ENCODE measurements at places on chromosomes 6 and 20.

- DNase-seq: no peak
Measured at GRCh38 chr6:21734204-21734603, 140.7 kb downstream of the SOX4 start.

DNA sequence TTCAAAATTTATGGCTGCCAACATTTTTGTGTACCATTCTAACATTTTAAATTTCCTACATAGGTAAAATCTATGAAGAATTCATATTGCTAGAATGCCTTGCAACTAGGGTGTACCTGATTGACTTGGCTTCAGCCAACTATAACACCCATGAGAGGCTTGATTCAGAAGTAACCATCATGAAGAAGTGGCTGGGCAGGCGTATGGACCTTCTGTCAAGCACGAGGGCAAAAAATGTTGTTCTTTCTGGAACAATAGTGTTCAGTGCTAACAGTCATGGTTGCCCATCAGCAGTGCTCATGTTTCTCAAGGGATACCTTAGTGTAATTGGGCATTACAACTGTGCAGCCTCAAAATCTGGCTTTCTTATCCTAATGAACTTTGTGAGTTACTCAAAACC is 42.9 kb downstream of the ID4 start:
- DNase-seq: no peak

DNA sequence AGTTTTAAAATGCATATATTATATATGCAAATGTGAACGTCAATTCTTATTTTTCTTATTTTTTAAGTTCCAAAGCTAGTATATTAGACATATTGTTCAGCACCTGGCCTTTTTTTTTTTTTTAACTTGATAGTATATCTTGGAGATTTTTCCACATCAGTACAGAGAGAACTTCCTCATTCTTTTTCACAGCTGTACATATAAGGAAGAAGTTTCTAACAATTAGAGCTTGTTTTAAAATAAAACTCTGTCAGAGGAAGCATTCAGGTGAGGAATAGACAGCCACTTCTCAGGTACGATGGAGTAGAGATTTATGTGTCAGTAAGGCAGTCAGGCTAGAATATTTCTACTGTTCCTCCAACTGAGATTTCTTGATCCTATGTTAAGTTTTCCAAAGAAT is 233.1 kb upstream of the SUPT3H start:
- no peak for DNase-seq

DNA sequence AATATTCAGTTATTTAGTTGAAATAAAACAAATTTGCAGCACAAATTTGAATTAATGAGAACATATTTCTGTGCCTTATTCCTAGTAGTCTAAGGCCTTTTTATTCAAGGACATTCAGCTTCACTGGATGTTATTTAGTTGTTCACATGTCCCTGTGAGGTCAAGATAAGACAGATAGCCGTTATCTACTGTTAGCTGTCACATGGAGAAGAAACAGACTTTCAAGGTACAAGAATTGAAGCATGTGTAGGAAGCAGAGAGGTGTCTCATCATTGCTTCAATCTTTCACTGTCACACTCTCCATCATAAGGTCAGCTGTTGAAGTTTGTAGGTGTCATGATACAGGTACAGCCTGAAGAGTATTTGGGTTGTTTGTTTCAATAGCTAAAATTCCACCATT is 112.9 kb upstream of the JAG1 start:
- DNase-seq: no peak

DNA sequence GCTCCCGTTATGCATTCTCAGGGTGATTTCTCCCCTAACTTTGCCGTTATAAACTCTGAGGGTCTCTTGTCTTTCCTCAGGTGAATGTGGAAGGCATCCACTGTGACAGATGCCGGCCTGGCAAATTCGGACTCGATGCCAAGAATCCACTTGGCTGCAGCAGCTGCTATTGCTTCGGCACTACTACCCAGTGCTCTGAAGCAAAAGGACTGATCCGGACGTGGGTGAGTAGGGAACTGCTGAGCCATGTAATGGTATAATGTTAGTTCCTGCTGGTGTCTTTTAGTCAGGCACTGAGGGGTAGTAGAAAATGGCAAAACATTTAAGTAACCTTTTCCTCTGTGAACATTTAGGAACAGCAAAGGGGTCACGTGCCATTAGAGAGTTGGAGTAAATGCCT is 395.4 kb downstream of the ARHGAP18 start:
- DNase-seq: no peak

DNA sequence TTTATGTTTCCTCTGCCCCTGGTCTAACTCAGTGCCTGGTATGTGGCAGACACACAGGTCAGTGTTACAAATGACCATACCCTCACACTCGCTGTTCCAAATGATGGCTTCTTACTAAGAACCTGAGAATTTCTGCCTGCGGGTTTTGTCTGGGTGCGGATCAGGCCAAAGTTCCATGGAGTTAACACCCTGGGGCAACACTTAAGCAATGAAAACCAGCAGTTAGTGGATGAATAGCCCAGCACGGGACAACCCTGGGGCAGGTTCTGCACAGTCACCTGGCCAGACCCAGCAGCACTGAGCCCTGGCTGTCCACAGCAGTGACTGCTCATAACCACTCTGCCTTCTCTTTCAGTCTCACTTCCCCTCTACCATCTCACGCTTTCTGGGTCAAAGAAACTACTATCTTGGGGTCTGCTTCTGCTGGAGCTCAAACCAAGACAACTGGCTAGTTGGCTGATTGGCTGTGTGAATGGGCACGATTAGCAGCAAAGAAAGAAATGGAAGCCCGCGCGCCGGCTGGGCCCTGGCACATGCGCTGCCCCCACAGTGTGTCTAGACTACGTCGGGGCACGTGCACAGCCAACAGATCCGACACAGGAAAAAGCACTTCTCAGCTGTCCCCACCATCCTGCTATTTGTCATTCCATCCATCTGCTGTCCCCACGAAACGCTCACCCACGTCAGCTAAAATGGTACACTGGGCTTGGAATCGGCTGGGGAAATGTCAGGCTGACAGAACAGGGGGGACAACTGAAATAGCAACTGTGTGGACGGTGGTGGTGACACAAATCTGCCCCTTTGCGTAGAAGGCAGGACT is 36.6 kb downstream of the MGME1 start:
- no peak for DNase-seq

GRCh38 chr6:82017288-82017687 is 230.3 kb downstream of the IBTK start:
- DNase-seq: no peak

Data from CD4-positive, alpha-beta T cell treated with Interleukin-10 for 1 hour (primary cell).